ENCODE measurements at places on chromosomes 6 and 20.

GRCh38 chr20:18904192-18904591 is 90.6 kb downstream of the SCP2D1 start:
- no peak overlapping the region for H3K4me3 ChIP-seq
- no peaks in the 10 kb centered on the region for H3K4me1 ChIP-seq
- DNase-seq = no peak
- H3K36me3 ChIP-seq = no peaks in the 10 kb centered on the region

DNA sequence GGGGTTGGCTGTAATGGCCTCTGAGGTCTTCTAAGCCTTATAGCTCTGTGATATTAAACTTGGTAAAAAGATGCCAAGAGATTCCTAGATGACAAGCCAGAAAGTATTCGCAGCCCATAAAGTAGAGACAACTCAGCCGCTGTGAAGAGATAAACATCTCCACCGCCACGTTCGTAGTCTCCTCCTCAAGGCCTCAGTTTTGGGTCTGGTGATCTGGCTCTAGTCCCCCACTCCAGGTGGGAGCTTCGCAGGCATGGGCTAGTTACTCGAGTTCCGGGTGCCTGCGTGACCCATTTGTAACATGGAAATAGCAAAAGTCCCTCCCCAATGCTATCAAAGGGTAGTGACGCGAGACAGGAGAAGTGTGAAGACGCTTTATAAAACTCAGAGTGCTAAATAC is 28.3 kb upstream of the AFDN start:
- H3K27me3 ChIP-seq = peaks cover 77% of the 10 kb centered on the region
- H3K4me1 ChIP-seq = peaks cover 10% of the 10 kb centered on the region
- DNase-seq = no peak
- no peak overlapping the region for H3K27ac ChIP-seq
- H3K4me3 ChIP-seq = no peak overlapping the region

DNA sequence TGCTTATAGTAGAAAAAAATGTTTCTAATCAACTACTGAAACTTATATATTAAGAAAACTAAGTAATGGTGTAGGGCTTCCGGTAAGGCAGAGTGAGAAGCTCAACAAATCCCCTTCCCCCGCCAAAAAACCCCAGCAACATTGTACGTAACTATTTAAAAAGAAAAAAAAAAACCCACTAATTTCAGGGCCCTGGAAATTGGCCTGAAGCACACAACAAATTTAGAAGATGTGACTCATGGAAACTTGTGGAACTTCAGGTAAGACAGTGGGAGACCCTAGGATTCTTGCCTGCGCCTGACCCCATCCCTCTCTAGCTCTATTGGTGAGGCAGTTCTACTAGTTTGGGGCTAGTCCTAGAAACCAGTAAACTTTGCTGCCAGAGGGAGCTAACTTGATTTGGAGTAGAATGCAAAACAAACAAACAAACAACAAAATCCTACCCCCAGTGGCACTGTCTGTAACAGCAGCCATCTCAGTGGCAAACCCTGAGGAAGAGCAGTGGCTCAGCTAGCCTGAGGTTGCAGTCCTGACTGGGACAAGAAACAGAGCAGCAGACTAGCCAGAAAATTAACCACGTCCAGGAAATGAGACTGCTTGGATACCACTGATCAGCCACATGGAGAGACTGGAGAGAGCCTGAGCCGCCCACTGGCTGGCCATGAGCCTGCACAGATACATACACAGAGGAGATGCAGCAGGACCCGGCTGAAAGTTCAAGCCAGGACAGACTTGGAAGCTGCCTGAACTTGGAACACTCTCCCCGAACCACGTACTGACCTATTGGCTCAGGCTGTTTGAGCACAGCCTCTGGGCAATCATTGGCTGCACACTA is 135.1 kb downstream of the TBXT start:
- H3K27me3 ChIP-seq = peaks cover 3% of the 10 kb centered on the region
- no peaks in the 10 kb centered on the region for H3K4me1 ChIP-seq
- H3K4me3 ChIP-seq = no peak overlapping the region
- no peak overlapping the region for H3K27ac ChIP-seq

DNA sequence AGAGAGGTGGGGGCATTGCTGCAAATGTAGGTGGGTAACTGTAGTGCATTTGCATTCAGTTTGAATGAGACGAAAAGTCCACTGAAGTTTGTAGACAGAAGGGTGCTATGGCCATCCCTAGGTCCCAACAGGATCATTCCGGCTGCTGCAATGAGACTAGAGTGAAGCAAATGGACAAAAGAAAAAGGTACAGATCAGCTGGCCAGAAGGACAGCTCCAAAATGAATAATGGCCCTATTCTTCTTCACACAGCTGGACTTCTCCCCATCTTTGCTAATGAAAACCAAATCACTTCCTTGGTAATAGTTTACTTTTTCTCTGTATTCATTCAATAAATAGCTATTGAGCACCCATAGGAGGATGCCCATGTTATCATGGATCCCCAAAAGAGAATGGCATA is 56.4 kb upstream of the TPD52L1 start:
- H3K27me3 ChIP-seq = peaks cover 11% of the 10 kb centered on the region
- peaks cover 1% of the 10 kb centered on the region for H3K4me1 ChIP-seq
- H3K27ac ChIP-seq = no peak overlapping the region
- H3K36me3 ChIP-seq = no peaks in the 10 kb centered on the region
- H3K4me3 ChIP-seq = no peak overlapping the region

- no peaks in the 10 kb centered on the region for H3K27me3 ChIP-seq
- DNase-seq = no peak
- no peak overlapping the region for H3K27ac ChIP-seq
These were observed 3.5 kb upstream of the STXBP5 start for GRCh38 chr6:147200711-147201110.

DNA sequence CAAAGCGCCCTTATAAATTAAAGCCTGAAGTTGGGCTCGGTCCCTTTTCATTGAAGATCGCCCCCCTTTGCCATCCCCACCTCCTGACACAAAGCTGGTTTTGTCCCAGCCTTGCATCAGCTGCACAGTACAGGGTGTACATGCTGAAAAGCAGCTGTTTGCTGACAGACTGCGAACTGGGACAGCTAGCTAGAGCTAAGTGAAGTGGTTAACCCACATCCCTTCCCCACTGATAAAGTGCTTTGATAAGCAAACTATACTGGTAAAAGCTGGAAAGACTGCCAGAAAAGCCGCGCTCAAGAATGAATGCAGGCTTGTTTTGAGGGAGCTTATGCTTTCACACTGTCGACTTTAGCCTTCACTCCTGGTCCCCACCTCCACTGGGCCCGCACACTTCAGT is 207.3 kb downstream of the GMDS start:
- DNase-seq = peak; percentile 60
- no peak overlapping the region for H3K4me3 ChIP-seq
- H3K27me3 ChIP-seq = peaks cover 7% of the 10 kb centered on the region
- peaks cover 25% of the 10 kb centered on the region for H3K4me1 ChIP-seq

- H3K27ac ChIP-seq = no peak overlapping the region
- H3K27me3 ChIP-seq = peaks cover 7% of the 10 kb centered on the region
- H3K36me3 ChIP-seq = no peaks in the 10 kb centered on the region
- H3K4me1 ChIP-seq = no peaks in the 10 kb centered on the region
These were observed 132.4 kb downstream of the BMP7 start for GRCh38 chr20:57133926-57134650.

- DNase-seq = no peak
- H3K4me3 ChIP-seq = no peak overlapping the region
- H3K36me3 ChIP-seq = no peaks in the 10 kb centered on the region
These were observed 135.9 kb upstream of the DTNBP1 start for GRCh38 chr6:15798533-15799255.

- H3K36me3 ChIP-seq = no peaks in the 10 kb centered on the region
- no peaks in the 10 kb centered on the region for H3K4me1 ChIP-seq
- no peak overlapping the region for H3K4me3 ChIP-seq
- no peak for DNase-seq
These were observed 545.4 kb upstream of the FLRT3 start for GRCh38 chr20:14882846-14883245.

All from activated CD4-positive, alpha-beta memory T cell treated with anti-CD3 and anti-CD28 coated beads, Interleukin-2, amount 10 ng/mL, durations not matched to agents 7 days and 5 days (primary cell).